Cortex of kidney (tissue), 1 donor: ENCODE measurements at places on chromosomes 7 and 10.

DNA sequence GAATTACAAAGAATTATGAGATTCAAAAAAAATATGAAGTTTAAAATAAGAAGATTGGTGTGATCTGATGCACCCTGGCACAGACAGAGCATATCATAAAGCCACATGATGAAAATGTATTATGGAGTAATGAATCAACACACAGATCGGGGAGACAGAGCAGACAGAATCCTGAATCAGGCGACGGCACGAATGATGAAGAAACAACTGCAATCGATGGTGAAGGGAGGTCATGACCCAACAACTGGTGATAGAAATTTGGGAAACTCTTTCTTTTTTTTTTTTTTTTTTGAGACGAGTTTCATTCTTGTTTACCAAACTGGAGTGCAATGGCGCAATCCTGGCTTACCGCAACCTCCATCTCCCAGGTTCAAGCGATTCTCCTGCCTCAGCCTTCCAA lies 1054.0 kb downstream of the TYW1 start:
- DNase-seq: no peak

GRCh38 chr10:4382811-4383210 lies 443.2 kb upstream of the AKR1E2 start:
- DNase-seq: no peak

DNA sequence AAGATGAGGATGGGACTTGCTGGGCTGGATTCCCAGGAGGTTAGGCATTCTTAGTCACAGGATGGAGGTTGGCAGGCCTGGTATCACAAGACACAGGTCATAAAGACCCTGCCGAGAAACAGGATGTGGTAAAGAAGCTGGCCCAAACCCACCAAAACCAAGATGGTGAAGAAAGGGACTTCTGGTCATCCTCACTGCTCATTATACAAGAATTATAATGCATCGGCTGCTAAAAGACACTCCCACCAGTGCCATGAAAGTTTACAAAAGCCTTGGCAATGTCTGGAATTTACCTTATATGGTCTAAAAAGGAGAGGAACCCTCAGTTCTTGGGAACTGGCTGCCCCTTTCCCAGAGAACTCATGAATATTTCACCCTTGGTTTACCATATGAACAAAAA lies 345.5 kb upstream of the POM121L12 start:
- DNase-seq: no peak

- no peak for DNase-seq
Measured at GRCh38 chr10:2618690-2619089, 448.7 kb upstream of the PFKP start.

DNA sequence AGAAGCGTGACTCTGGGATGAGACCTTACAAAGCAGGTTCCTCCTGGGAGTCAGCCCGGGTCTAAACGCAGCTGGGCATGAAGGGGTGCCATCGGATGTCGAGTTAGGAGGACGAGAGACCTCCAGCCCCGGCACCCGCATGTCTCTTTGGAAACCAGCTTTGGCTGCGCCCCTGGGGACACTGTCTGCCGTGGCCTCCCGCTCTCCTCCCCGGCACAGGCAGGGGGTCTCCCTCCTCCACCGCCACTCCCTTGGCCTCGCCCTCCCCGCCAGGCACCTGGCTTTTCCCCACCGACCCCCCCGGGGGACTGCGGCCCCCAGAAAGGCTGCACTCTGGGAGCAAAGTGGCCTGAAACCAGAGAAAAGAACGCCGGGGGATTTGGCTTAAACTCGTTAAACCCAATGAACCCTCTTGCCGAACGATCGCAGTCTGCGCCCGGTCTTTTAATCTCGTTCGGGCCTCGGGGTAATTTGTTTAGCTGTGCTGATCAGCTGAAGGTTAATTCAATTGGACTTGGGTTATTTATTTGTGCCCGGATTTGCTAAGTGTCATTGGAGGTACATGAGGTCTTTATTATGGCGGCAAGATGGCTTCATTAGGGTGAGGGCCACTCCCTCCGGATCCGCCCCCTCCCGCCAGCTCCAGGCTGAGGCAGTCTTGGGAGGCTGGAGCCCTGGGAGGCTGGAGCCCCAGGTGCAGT lies 16.4 kb upstream of the PSMG3 start:
- DNase-seq: no peak

- no peak for DNase-seq
Measured at GRCh38 chr10:101575580-101576210, 12.4 kb downstream of the POLL start.

- no peak for DNase-seq
Measured at GRCh38 chr7:149638566-149639320, 134.6 kb downstream of the ZNF467 start.
